ENCODE measurements at places on chromosomes 7 and 10.

DNA sequence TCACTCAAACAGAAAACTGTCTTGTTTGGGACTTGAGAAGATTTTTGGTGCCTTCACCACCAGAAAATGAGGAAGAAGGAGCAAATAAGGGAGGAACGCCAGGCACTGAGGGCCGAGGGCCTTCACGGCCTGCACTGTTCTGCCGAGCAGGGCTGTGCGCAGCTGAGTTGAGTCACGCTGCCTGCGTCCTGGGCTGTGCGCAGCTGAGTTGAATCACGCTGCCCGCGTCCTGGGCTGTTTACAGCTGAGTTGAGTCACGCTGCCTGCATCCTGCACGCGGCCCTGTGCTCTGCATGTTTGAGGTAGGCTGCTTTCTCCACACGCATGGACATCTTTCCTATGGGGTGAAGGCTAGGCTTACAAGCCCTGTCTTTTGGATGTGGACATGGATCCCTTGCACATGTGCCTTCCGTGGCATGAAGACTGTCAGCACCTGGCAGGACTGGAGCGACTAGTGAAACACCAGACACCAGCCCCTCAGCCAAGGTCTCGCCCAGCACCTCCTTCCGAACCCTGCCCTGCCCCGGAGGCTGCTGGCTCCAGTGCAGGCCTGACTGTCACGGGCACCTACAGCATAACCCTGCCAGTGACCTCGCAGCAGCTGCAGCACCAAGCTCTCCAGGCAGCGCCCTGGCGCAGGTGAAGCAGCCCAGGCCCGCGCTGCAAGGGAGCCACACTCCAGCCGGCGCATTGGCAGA is 96.7 kb downstream of the HTR5A start:
- no peak for DNase-seq

DNA sequence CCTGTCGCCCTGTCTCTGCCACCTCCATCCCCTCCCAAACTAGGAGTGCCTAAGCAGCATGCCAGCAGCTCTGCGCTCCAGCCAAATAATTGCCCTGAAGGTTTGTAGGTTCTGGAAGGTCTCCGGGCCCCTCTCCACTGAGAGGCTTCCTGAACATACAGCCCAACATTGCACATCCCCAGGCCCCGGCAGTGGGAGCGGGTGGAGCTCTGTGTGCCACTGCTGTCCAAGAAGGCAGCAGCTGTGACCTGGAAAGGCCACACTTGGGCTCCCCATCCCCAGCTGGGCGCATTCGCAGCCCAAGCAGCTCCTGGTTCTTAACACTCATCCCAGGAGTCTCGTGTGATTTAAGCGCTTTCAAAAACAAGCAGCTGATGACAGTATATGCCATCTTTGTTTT is 95.7 kb downstream of the COL13A1 start:
- DNase-seq = no peak

DNA sequence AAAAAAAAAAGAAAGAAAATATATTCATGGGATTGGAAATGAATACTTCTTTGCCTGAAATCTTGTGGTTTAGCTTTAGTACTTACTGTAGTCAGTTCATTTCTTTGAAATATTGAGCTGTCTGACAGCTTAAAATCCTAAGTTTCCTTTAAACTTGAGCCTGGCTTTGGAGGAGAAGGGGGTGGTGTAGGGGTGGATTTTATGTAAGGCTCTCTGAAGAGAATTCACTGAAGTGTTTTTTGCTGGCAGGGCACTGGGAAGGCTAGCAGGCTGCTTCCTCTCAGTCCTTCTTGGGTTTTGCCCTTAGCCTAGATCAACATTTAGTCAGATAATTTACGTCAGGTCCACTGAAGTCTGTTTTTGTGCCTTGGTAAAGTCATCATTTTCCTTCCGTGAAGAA is 516.5 kb downstream of the AUTS2 start:
- DNase-seq = no peak

GRCh38 chr10:76230921-76231285 is 799.5 kb downstream of the LRMDA start:
- no peak for DNase-seq
